Heart left ventricle (tissue), 16 donors: ENCODE measurements at places on chromosomes 4 and X. TPM values are rescaled to one million over a fixed set of nuclear protein-coding genes. Genes with fewer than 3 reads are reported as not detected.

DNA sequence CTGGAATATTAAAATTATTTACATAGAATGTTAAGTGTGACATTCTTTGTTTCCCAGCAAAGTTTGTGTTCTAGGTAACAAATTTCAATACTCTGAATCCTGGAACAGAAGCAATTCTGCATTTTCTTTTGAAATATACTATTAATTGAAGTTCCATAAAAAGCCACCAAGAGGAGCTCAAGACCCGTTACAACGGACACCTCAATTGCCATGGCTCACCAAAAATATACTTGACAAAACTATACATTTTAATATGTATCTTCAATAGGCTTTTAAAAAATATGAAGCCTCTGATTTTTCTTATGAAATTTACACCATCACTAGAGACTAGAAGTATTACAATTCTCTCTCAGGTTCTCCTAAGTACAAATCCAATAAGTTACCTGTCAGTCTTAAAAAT is 111.4 kb downstream of the NYX start:
- no peaks in the 10 kb centered on the region for H3K27me3 ChIP-seq
- no peak overlapping the region for H3K4me3 ChIP-seq
- no peak for DNase-seq
- no peak overlapping the region for H3K27ac ChIP-seq

DNA sequence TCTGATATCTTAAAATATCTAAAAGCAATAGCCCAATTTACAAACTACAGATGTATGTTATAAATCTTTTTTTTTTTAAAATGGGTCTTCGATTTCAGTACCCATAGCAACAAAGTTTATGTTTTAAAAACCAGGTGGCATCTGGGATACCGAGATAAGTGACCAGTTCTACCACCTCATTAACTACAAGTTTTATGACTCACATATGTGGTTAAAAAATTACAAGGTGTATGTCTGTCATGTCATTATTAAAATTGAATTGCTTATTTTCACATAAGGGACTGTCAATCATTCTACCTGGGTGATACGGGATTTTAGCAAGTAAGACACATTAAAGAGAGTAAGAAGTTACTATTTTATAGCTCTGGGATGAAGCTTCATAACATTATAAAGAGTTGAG is 192.0 kb upstream of the ETNPPL start:
- no peak for DNase-seq
- no peaks in the 10 kb centered on the region for H3K4me1 ChIP-seq
- H3K27me3 ChIP-seq, result no peaks in the 10 kb centered on the region
- H3K36me3 ChIP-seq, result no peaks in the 10 kb centered on the region

DNA sequence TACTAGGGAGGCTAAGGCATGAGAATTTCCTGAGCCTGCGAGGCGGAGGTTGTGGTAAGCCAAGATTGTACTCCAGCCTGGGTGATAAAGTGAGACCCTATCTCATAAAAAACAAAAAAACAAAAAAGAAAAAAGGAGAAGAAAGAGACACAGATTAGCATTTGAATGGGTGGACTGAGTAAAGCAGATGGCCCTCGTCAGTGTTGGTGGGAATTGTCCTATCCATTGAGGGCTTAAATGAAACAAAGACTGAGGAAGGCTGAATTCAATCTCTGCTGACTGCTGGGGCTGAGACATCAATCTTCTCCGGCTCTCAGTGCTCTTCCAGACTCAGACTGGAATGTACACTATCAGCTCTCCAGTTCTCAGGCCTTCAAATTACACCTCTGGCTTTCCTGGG is 136.8 kb downstream of the SLC7A11 start:
- no peak overlapping the region for H3K27ac ChIP-seq
- H3K4me3 ChIP-seq, result no peak overlapping the region
- no peaks in the 10 kb centered on the region for H3K36me3 ChIP-seq
- no peaks in the 10 kb centered on the region for H3K27me3 ChIP-seq
- no peaks in the 10 kb centered on the region for H3K4me1 ChIP-seq
- no peak for DNase-seq

DNA sequence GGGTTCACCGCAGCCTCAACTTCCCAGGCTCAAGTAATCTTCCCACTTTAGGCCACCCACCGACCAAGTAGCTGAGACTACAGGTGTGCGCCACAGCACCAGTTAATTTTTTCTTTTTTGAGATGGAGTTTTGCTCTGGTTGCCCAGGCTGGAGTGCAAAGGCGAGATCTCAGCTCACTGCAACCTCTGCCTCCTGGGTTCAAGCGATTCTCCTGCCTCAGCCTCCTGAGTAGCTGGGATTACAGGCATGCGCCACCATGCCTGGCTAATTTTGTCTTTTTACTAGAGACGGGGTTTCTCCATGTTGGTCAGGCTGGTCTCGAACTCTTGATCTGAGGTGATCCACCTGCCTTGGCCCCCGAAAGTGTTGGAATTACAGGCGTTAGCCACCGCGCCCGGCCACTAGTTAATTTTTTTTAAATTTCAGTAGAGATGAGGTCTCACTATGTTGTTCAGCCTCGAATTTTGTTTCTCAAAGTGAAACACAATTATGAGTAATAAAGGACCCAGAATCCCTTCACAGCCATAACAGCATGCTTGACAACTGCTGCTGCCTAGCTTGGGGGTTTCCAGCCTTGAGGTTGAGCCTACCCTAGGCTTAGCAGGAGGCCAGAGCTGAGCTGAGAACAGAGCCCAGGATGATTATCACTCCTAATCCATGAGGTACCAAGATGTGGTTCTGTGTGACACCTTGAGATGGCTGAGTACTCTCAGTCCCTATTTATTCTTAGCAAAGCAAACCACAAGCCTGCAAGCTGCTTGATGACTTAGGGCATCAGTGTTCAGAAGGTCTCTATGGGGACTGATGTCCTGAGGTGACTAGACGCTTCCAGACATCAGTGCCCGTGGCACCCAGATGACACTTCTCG is 41.6 kb upstream of the NKRF start:
- no peaks in the 10 kb centered on the region for H3K36me3 ChIP-seq
- no peak overlapping the region for H3K4me3 ChIP-seq
- H3K27me3 ChIP-seq, result no peaks in the 10 kb centered on the region
- DNase-seq, result no peak
- H3K4me1 ChIP-seq, result no peaks in the 10 kb centered on the region

- H3K36me3 ChIP-seq, result peaks cover 55% of the 10 kb centered on the region
- no peaks in the 10 kb centered on the region for H3K27me3 ChIP-seq
- peaks cover 4% of the 10 kb centered on the region for H3K4me1 ChIP-seq
- DNase-seq, result no peak
- no peak overlapping the region for H3K27ac ChIP-seq
These were observed 32.0 kb downstream of the SPARCL1 start for GRCh38 chr4:87497159-87497558.

The HEPH gene
- total RNA-seq, result 19.5 TPM

The TLR10 gene
- total RNA-seq, result 0.24 TPM

The WDR19 gene
- total RNA-seq, result 7.0 TPM

The MAGEA1 gene
- total RNA-seq, result not detected
